ENCODE measurements at places on chromosomes 16 and 17.

- DNase-seq: no peak
Observed at GRCh38 chr17:50939795-50940684, 73.9 kb upstream of the TOB1 start.

DNA sequence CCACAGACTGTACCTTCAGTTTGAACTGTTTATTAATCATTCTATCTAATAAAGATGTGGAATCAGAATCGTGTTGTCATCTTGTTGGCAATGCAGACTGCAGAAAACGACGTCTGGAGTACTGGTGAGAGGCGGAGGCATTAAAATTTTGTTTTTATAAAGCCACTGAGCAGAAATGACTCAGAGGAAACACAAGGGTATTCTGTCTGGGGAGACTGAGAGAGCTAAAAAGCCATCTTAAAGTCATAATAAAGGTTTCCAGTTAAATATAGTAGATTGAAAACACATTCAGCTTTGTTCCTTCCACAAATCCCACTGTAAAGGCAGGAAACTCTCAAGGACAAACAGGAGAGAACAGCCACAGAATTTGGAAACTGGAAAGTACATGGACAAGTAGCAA is 74.2 kb downstream of the CPPED1 start:
- DNase-seq: no peak

DNA sequence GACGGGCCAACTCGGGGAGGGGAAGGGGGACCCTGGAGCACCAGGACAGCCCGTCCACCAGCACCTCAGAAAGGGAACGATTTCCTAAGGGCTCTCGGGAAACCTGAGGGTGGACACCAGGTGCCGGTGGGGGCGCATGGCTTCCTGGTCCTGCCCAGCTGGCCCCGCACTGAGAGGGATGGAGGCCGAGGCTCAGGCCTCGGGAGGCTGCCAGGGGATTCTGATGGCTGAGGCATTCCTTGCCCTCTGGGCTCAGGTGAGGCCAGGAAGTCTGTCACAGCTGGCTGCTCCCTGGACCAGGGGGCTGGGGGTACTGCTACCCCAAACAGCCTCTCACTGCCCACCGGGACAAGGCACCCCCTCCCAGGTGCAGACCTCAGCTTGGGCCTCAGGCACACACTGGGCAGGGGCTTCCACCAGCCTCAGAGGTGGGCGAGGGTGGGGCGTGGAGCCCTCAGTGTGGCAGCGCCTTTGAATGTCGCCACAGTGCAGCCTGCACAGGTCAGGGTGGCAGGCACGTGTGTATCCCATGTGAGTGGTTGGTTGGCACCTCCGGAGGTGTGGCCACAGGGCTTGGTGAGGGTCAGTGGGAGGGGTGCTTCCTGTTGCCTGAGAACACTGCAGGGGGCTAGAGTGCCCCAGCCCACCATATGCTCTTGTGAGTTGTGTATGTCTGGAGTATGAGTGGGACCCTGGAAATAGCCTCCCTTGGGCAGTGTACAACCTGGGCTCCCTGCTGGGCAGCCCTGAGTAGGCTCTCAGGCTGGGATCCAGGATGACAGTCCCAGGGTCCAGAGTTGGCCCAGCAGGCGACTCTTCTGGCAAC is 3.9 kb upstream of the FSCN2 start:
- DNase-seq: no peak

- DNase-seq: no peak
Observed at GRCh38 chr16:86505899-86506864, 4.1 kb upstream of the FOXF1 start.

DNA sequence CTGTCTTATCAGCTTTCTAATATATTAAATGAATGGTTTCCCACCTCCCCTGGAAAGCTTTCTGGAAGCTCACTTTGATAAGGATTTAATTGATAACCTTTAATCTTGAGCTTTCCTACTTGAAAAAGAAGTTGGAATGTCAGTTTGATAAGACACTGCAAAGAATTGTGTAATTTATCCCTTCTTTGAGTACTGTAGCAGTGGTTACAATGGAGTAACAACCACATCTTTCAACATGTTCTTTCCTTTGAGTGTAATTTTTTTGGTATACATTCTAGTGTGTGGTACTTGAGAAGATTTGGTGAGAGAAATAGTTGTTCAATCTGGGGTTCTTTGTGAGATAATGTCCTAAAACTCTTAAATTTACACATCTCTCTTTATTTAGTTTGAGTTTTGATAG is 43.4 kb downstream of the CPD start:
- no peak for DNase-seq

DNA sequence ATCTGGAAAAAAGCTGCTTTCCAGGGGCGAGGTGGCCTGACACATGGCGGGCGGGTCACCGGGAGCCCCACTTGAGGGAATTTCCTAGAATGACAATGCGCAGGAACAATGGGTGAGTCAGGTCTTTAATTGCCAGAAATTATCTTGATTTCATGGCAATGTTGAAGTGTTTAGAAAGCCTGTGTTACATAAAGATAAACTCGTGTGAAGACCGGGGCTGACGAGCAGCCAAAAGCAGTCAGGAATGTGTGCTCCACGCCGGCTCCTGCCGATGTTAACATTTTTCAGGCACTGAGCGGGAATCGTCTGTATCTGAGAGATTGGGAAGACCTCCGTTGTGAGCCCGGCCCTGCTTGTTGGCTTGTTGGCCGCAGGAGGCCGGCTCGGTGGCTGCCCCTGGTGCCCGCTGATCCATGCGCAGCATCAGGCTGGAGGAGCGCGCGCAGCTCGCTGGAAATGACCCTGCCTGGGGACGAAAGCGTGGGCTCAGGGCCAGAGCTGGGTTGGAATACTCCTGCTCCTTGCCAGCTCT is 353.1 kb downstream of the FOXL1 start:
- no peak for DNase-seq

DNA sequence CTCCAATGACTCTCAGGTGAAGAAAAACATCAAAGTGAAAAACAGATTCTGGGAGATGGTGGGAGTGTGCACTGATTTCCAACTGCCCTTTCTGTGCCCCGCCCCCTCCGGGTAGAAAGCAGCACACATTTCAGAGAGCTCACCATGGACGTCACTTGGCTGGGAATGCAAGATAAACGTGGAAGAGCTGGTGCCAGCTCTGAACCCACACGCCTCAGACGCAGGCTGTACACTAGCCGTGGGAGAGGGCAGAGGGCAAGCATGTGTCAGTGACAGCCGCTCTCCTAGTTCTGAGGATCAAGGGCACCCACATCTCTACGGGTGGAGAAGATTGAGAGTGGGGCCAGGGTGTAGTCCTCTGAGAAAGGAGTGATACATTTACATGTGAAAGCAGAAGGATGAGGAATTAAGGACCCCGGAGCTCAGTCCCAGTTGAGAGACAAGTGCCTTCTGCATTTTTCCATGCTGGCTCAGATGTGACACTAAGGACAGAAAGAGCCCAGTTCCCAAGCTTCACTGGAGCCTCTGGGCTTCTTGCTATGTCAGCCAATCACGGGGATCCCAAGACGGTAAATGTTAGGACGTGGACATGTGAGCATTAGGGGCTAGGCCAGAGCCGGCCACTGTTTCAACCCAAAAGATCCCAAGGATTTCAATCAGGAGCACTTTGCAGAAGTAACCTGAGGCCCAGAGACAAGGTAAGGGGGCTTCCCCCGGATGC is 101.3 kb downstream of the ZFHX3 start:
- DNase-seq: no peak

DNA sequence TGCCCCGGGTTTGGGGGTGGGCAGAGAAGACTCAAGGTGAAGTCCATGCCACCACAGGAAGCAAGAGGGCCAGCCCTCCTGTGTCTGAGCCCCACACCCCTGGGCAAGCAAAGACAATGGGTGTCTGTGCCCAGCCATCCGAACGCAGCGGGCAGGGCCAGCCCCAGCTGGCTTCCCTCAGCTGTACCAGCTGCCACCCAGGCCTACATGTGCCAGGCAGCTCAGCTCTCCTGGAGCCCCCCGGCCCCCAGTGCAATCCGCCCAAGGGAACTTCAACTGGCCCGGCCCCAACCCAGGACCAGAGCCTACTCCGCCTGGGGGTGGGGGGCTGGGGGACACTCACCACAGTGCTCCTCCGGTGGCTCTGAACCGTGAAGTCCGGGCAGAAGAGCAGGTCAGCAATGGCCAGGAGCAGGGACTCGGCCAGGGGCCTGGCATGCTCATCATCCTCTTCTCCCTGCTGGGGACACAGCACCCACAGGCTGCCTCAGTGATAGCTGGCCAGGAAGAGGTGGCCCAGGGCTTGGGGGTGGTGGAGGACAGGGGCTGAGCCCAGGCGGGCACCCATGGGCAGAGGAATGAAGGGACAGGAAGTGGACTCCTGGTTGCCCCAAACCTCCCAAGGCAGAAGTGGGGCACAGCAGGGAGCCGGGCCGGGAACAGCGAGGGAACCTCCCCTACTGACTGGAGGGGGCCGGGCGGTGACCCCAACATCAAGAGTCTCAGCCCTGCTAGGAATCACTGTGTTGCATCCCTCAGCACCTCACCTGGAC is 9.8 kb downstream of the HID1 start:
- no peak for DNase-seq

DNA sequence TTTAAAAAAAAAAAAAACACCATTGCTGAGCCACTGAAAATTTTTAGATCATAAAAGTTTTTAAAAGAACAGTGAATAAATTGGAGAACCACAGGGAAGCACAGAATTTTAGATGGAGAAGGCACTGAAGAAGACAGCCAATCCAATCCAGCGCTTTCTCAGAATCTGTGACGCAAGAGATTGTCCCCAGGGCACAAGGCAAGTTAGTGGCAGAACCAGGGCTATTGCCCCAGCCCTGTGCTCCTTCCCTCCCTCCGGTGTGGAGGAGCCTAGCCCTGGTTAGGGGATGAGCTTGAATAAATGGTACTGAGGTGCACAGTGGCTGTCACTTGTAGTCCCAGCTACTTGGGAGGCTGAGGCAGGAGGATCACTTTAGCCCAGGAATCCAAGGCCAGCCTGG is 108.3 kb downstream of the ZNF423 start:
- no peak for DNase-seq

DNA sequence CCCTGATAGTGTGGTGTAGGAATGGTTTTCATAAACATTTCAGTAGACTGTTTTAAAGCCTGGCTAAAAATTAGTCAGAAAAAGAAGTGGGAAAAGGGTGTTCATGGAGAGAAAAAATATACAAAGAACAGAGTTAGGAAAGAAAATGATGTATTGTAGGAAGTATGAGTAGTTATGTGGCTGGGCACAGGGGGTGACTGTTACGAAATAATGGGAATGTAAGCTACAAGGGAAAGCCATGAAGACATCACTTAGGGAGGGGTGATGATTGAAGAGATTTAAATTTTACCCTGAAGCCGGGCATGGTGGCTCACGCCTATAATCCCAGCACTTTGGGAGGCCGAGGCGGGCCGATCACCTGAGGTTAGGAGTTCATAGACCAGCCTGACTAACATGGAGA is 55.3 kb downstream of the NUP88 start:
- no peak for DNase-seq

GRCh38 chr17:2171702-2172076 is 116.8 kb downstream of the HIC1 start:
- DNase-seq: no peak

DNA sequence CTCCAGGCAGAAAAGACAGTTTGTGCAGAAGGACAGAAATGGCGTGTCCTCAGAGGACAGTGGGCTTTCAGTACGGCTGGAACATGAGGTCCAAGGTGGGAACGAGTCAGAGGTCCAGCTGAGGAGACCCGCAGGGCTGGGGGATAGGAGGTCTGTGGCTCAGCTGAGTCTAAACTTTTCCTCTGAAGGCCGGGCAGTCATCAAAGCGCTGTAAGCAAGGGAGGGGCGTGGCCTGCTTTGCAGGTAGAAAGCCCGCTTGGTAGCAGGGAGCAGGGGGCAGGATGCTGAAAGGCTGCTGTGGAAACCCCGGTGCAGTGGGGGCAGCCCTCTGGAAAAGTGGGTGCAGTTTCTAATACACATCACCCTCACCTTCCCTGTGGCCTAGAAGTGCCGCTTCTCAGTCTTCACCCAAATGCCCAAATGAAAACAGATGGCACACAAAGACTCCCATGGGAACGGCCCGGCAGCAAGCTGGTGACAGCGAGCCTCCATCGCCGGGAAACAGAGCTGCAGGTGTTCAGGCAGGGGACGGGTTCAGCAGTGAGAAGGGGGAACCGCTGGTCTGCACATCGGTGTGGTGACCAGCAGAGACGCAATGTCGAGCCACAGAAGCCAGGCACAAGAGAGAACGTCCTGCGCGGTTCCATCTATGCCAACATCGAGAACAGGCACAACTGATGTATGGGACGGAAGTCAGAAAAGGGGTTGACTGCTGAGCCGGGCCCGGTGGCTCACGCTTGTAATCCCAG is 12.2 kb upstream of the OSGIN1 start:
- DNase-seq: no peak

DNA sequence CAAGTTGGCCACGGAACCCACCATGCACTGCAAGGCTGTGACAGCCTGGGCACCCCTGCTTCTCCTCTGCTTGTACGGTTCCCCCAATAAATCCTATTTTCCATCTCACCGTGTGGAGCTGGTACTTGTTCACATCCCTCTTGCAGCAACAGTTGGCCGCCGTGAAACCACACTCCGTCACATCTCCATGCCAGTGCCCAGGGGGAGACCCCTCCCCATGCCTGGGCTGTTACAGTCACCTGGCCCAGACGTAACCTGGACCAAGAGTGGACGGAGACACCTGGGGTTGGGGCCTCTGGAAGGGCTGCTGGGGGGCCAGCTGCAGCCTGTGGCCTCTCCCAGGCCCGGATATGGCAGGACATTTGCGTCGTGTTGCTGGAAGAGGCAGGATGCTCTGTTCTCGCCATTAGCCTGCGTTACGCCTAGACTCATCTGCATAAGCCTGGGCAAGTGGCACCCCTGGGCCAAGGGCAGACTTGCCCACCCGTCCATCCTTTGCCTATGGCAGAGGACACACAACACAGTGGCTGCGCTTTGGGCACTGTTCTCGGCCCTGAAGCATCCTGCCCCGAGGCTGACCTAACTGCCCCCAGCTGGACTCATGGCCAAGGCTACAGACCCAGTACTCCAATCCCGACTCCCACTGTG is 14.2 kb upstream of the KREMEN2 start:
- DNase-seq: no peak

- DNase-seq: no peak
Observed at GRCh38 chr17:15348021-15348420, 6.6 kb upstream of the TEKT3 start.

GRCh38 chr16:82845116-82845515 is 218.3 kb downstream of the CDH13 start:
- no peak for DNase-seq

Data from DMS 273 treated with DMSO at 0.1 percent for 48 hours (cell line).